ENCODE measurements at places on chromosomes 5 and 9.
A peak's percentile ranks its signal among the peaks of the same experiment; 100 is the strongest.

- DNase-seq = no peak
These were observed 140.3 kb upstream of the IER5L start for GRCh38 chr9:129318121-129319075.

GRCh38 chr9:69768716-69769115 lies 8.9 kb upstream of the PTAR1 start:
- no peak for DNase-seq

GRCh38 chr5:76403766-76404222 lies 709 bp downstream of the IQGAP2 start:
- DNase-seq = peak; percentile 88

DNA sequence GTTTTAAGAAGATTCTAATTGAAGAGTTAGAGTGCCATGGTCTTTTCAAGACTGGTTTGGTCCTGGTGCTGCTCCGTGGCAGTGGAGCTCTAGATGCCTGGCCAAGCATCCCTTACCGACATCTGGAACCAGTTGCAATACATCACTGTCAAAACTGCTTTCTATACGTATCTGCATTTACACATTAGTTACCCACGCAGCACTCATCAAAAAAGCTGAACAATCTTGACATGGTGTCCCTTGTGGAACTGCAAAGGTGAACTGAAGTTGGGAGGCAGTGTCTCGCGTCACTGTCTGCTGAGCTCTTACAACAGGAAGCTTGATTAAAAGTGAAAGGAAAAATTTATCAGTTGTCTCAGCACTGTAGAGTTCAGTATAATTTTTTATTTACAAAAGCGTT lies 82.6 kb downstream of the PBX3 start:
- DNase-seq = peak; percentile 83

DNA sequence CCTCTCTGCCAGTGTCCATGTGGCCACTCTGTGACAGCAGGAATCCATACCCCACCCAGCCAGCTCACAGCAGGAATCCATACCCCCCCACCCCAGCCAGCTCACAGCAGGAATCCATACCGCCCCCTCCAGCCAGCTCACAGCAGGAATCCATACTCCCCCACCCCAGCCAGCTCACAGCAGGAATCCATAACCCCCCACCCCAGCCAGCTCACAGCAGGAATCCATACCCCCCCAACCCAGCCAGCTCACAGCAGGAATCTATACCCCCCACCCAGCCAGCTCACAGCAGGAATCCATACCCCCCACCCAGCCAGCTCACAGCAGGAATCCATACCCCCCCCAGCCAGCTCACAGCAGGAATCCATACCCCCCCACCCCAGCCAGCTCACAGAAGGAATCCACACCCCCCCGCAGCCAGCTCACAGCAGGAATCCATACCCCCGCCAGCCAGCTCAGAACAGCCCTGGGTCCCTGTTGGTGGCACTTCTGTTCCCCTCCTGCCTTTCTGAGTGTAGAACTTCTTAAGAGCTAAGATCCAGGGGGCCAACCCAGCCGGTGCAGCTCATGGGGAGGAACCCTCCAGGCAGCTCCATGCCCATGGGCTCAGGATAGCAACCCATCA lies 8.4 kb upstream of the RXRA start:
- no peak for DNase-seq

GRCh38 chr9:4864698-4865097 lies 72.0 kb downstream of the RCL1 start:
- no peak for DNase-seq

- peak; percentile 49 for DNase-seq
These were observed 58.0 kb downstream of the ANKRD33B start for GRCh38 chr5:10621832-10622231.

GRCh38 chr5:3365501-3366215 lies 230.0 kb upstream of the IRX1 start:
- DNase-seq = no peak

DNA sequence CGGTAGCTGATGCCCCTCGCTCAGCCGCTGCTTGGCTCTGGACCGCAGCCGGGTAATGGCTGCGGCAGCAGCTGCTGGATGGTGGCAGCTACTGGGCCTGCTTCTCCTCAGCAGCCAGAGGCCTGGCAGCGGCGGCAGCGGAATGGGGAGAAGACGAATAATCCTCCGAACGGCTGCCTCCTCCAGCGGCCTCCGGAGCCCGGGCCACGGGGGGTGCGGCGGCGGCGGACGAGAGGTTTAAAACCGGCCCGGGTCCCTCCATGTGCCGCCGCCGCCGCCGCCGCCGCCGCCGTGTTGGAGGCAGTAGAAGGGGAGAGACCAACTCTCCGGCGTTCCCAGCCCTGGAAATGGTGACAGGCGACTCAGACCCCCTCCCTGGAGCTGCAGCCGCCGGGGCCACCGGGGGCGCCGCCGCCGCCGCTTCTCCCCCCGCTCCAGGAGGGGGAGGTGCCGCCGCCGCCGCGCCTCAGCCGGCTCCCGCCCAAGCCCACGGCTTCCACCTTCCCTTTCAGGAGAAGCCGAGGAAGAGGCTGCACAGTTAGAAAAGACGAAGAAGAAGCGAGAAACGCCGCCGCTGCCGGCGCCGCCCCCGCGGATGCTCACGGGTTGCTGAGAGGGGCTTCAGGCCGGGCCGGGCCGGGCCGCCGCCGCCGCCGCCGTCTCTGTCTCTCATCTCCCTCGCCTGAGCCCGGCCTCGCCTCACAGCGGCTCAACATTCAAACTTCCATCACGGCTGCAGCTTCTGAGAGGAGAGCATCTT lies 118.4 kb upstream of the PRSS3 start:
- DNase-seq = peak; percentile 79

- DNase-seq = peak; percentile 67
These were observed 164.7 kb upstream of the PTGER4 start for GRCh38 chr5:40514976-40515375.

DNA sequence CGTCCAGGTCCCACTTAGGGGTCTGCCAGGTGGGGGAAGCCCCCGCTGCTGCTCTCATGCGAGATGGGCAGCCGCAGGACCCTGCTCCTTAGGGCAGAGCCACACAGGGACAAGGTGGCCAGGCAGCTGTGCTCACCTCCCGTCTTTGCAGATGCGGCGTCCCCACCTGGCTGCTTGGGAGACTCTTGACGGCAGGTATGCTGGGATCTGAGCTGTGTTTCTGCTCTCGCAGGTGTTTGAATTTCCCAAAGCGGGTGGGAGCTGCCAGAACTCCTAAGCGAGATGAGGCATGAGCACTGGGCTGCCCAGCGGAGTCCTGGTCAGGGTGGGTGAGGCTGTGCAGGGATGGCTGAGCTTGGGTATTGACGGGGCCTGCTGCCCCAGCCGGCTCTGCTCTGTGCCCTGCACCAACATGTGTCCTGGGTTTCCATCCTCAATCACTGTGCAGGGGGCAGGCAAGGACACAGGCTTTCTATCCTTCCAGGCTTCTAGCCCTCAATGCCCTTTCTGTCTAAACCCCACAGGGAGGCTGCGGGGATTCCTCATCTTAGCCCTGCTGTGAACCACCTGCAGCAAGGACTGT lies 151.4 kb downstream of the ICE1 start:
- DNase-seq = no peak

- no peak for DNase-seq
These were observed 3.1 kb downstream of the RASGEF1C start for GRCh38 chr5:180205916-180206315.

DNA sequence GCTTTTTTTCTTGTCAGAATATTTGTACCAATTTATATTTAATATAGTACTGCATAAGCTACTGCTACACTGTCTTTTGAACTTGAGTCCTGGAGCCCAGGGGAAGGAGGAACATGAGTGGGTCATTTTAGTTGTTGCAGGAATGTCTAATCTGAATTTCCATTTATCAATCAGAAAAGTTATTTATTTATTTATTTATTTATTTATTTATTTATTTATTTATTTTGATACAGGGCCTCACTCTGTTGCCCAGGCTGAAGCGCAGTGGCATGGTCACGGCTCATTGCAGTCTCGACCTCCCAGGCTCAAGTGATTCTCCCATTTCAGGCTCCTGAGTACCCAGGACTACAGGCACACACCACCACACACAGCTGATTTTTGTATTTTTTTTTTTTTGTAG lies 712.6 kb downstream of the NR2F1-AS1 start:
- DNase-seq = no peak

- DNase-seq = no peak
These were observed 120.5 kb downstream of the FEM1C start for GRCh38 chr5:115424030-115424429.

GRCh38 chr5:115452536-115453235 lies 91.9 kb downstream of the FEM1C start:
- no peak for DNase-seq

- DNase-seq = no peak
These were observed 266.7 kb downstream of the NSG2 start for GRCh38 chr5:174312270-174312617.

- DNase-seq = no peak
These were observed 1167.6 kb downstream of the CDH12 start for GRCh38 chr5:21685522-21685921.

DNA sequence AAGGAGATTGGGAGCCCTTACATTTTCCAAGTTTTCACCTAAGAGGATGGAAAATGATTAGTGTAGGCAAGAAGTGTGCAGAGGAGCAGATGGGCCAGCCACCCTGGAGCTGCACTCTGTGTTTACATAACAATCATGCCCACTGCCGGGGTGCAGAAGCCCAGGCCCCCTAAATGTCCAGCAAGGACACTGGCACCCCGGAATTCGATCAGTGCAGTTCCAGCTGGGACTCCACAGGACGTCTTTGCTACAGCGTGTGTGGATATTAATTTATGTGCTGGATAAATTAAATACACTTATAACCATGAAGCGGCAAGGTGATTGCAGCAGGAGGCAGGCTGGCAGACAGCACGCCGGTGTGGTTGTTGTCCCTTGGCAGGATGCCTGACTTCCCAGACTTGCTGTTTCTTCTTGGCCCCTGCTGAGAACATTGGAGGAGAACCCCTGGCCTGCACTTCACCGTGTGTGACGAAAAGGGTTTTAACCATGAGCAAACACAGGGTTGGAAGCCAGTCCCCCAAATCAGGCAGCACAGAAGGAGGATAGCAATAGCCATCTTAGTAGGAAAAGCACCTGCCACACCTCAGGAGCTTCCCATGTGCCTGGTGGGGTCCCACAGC lies 73.7 kb downstream of the GADD45G start:
- no peak for DNase-seq

DNA sequence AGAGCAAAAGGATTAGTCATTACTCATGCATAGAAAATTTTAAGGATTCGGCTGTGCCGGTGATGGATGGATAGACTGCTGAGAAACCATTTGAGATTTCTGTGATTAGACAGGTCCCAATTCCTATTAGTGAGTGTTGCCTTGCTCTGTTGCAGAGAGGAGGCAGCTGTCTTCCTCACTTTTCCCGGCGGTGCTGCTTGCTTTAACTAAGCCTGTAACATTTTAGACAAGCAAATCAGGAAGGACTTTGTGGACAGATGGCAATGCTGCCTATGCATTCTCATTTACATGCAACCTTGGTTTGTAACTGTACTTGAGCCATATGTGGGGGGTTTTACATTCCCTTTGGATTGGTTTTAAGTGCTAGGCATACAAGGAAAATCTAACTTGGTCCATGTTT lies 1176.3 kb downstream of the CDH18 start:
- no peak for DNase-seq

DNA sequence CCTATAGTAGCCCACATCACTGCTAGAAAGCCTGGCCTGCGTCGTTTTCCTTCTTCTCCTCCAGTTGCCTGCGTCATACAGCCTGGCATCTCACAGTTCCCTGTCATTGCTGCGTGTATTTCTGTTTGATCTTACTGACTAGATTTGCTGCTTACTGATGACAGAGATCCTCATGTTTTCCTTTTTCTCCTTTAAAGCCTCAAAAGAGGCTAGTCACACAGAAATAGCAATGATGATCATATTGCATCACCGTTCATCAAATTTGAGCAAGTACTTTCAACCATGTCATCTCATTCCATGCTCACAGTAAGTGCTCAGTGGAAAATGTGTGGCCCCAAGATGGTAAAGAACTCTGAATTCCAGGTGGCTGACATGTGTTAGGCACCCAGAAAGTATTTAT lies 76.8 kb downstream of the MVB12B start:
- no peak for DNase-seq

DNA sequence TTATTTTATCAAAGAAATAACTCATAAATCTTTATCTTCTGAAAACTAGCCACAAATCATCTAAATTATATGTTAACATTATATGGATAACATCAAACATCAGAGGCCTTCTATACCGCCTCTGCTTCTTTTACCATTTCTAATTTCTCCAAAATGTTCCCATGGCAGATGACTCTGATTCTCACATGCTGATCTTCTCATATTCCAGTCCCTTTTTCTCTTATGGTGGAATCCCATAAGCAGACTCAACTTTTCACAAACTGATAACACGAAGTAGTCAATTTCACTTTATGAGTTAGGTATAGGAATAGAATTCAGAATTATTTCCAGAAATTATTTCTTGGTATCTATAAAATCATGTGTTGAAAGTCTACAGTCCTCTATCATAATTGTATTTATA lies 212.3 kb downstream of the ENC1 start:
- no peak for DNase-seq

GRCh38 chr9:34047864-34048726 lies 592 bp downstream of the UBAP2 start:
- DNase-seq = peak; percentile 41

DNA sequence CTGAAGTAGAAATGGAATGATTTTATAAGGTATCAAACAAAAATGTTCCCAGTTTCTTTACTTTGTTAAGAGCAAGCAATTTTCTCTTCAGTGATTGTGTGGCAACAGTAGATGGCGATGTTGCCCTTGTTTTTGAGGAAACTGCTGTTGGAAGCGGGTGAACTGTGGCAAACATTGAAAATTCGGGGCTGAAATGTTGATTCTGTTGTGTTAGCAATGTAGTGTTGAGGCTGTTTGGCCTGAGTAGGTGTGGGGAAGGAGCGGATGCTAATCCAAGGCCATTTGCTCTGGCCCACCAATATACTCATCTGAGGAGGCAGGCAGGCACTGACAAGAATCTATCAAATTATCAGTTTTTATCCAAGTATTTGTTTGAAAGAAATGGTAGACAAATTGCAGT lies 129.8 kb downstream of the SLC12A2 start:
- DNase-seq = peak; percentile 59

DNA sequence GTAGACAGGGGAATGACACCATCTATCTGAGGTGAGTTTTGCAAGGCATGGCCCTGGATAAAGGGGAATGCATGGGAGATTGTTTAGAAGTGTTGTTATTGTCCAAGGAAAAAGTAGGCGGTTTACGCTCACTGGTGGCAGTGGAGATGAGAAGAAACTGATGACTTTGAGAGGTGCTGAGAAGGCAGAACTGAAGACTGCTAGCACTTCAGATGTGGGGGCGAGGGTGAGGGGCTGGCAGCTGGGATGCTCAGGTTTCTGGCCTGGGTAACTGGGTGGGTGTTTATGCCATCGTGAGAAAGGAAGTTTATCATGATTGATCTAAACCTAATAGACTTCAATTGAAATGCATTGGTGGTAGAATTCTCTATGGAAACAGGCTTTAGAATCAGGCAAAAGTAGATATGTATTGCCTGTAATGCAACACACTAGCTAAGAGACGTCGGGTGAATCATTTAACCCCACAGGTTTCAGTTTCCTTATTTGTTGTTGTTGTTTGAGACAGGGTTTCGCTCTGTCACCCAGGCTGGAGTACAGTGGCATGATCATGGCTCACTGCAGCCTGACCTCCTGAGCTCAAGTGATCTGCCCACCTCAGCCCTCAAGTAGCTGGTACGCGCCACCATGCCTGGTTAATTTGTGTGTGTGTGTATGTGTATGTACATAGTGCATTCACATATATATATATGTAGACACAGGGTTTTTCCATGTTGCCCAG lies 123.5 kb downstream of the SLC24A2 start:
- no peak for DNase-seq

- peak; percentile 27 for DNase-seq
These were observed 113.4 kb downstream of the TLE1 start for GRCh38 chr9:81575956-81576355.
